GM23338 (cell line): ENCODE measurements at places on chromosomes 4 and X. TPM values are rescaled to one million over a fixed set of nuclear protein-coding genes. Genes with fewer than 3 reads are reported as not detected.

DNA sequence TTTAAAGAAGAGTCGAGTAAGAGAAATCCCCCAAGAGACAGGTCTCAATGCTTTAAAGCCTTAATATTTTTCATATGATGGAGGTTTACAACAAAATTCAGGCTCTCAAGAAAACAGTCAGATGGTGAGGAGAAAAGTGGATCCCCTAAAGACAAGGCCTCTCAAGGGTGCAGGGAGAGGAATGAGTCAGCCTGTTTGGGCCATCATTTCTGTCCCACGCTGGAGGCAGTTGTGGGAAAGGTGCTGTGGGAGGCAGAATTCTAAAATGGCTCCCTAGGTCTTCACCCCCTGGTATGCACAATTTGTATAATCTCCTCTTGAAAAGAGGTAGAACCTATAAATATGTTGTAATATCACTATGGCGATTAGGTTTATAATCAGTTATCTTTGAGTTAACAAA lies 4.6 kb upstream of the TIFA start:
- H3K27ac ChIP-seq, result no peak overlapping the region
- no peaks in the 10 kb centered on the region for H3K36me3 ChIP-seq
- H3K27me3 ChIP-seq, result peaks cover 17% of the 10 kb centered on the region
- DNase-seq, result no peak
- no peaks in the 10 kb centered on the region for H3K4me1 ChIP-seq

GRCh38 chr4:120156120-120156718 lies 89.6 kb upstream of the MAD2L1 start:
- peaks cover 12% of the 10 kb centered on the region for H3K4me1 ChIP-seq
- no peaks in the 10 kb centered on the region for H3K27me3 ChIP-seq
- H3K4me3 ChIP-seq, result no peak overlapping the region
- H3K36me3 ChIP-seq, result no peaks in the 10 kb centered on the region

DNA sequence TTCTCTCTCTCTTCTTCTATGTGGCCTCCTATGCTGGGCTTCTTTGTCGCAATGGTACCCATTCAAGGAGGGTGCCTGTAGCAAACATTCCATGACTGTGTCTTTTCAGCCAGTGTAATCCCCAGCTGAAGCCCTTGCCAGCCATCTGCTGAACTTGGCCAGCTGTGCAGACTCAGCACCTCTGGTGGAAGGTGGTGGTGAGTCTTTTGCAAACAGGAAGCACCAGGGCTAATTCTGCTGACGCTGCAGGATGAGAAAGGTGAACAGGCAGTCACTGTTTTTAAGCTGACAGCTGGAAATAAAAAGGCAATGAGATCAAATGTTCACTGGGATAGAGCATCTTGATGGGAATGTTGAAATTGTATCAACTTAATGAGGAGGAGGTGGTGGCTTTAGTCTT lies 298.7 kb upstream of the CLNK start:
- H3K36me3 ChIP-seq, result no peaks in the 10 kb centered on the region
- 0 out of 2 replicates have a peak, but pooled peaks cover 2% of the 10 kb centered on the region for H3K27me3 ChIP-seq
- H3K4me1 ChIP-seq, result peaks cover 28% of the 10 kb centered on the region
- no peak for DNase-seq
- no peak overlapping the region for H3K4me3 ChIP-seq
- H3K27ac ChIP-seq, result no peak overlapping the region

The ITGB1BP2 gene
- 3.2 and 10.9 TPM in 2 replicates for total RNA-seq

DNA sequence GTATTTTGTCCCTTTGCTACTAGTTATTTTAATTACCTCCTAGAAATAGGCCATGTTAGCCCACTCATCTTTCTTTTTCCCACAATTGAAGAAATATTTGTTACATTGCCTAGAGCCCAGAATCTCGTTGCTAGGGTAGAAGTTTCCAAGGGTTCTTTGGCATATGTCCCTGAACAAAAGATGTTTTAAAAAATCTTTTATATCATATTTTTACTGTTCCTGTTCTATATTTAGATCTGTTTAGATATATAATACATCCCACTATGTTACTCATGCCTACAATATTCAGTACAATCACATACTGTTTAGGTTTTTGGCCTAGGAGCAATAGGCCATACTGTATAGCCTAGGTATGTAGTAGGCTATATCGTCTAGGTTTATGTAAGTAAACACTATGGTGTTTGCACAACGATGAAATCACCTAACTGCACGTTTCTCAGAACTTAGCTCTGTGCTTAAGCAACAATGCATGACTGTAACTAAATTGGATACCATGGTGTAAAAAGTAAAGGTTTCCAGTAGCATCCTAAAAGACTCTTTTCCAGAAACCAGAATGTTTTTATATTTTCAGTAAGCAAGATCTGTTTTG lies 236.0 kb upstream of the SLIT2 start:
- no peaks in the 10 kb centered on the region for H3K27me3 ChIP-seq
- DNase-seq, result no peak
- H3K4me3 ChIP-seq, result no peak overlapping the region
- H3K36me3 ChIP-seq, result no peaks in the 10 kb centered on the region
- no peaks in the 10 kb centered on the region for H3K4me1 ChIP-seq

GRCh38 chrX:20116087-20116576 lies 575 bp downstream of the MAP7D2 start:
- H3K36me3 ChIP-seq, result no peaks in the 10 kb centered on the region
- peak overlapping the region; percentile 50 for H3K4me3 ChIP-seq
- no peak overlapping the region for H3K27ac ChIP-seq
- DNase-seq, result peak; percentile 51

The REPS2 gene
- total RNA-seq, result 2.6 and 4.4 TPM in 2 replicates
